ENCODE measurements at places on chromosomes 3 and 15.
A peak's percentile ranks its signal among the peaks of the same experiment; 100 is the strongest.

GRCh38 chr3:68614087-68614486 is 318.3 kb downstream of the TAFA4 start:
- DNase-seq: no peak

DNA sequence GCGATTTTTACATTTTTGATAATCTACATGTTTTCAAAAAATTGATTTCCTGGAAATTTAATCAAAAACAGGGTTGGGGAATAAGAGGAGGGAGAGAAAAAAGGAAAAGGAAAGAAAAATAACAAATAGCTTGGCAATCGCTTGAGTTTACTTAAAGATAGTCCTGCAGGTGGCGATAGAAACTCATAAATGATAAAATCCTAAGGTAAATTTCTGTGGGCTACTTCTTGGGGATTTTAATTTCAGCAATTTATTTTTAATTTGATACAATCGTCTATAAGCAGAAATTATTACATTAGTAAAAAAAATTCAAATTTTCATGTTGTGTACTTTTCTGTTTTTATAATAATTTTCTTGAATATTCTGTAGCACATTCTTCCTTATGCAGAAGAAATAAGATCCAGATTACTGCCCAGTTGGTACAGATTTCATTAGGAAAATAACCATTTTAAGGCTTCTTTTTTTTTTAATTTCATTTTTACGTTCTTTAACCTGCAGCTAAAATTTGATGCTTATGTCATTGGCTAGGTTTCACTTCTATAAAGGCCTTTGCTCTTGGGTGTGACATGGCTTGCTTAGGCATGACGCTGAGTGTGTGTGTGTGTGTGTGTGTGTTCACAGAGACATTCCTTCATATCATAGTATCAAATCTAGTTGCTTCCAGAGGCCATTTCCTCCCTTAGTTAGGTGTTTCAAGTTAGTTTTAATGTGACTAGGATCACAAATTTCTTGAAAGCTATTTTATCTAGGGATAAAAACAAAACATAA is 181.8 kb downstream of the MCTP2 start:
- DNase-seq: no peak

- no peak for DNase-seq
Measured at GRCh38 chr3:24220859-24221657, 273.6 kb downstream of the THRB start.

GRCh38 chr3:65343736-65344135 is 655.9 kb upstream of the ADAMTS9 start:
- no peak for DNase-seq

- no peak for DNase-seq
Measured at GRCh38 chr3:100609963-100610362, 562 bp downstream of the ADGRG7 start.

DNA sequence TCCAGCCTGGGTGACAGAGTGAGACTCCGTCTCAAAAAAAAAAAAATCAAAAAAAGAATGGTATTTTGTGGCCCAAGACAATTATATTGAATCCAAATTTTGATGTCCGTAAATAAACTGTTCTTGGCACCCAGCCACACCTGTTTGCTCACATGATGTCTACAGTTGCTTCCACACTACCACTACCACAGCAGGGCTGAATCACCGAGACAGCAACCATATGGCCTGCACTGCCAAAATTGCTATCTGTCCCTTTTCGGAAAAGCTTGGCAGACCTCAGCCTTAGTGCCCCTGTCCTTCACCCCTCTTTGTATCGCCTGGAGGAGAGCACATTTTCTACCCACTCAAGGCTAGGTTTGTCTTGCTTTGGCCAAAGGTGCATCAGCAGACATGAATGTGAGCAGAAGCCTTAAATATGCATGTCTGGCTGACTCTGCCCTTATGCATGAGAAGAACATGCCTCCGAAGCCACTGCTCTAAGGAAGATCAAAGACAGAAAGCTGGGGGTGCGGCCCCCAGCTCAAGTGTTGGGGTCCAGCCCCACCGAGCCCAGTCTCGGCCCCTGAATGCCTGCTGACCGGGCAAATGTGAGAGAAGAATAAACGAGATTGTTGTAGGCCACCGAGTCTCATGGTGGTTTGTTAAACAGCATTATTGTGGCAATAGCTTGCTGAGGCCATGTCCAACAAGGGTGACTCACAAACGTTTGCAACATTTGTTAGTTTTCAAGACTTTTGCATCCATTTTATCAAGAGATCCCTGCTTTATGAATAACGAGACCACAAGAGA is 108.1 kb downstream of the TPRA1 start:
- no peak for DNase-seq

DNA sequence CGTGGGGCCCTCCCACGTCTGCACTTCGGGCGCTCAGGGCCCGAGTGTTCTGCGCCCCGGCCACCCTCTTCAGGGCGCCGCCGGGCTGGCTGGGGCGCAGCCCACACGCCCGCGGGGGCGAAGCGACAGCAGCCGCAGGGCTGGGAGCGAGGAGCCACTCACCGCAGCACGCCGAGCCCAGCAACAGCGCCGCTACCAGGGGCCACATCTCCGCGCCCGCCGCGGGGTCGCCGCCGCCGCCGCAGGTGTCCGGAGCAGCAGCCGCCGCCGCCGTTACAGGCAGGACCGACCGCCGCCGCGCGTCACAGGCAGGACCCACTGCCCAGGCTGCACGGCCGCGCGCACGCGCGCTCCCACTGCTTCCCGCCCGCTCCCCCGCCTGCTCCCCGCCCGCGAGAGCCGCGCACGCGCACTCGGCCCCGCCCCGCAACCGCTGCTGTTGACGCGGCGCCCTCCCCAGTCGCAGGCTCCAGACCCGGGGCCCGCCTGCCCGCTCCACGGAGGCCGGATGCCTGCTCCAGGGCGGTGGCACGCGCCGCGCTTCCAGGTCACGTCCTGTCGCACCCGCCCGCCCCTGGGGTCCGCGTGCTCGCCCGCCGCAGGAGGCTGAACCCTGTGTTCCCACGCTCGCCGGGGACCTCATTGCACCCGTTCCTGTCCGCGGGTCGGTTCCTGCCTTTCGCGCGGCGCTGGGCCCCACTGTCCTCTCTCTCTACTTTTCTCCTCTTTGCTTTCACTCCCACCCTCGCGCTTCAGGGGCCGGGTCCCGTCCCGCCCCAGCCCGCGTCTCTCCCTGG is at the start of gene CD47:
CD47 (minus strand) TSS at position 331 of the 797 bp plus-strand sequence; CDS start at position 208, 123 bp downstream.
- peak; percentile 96 for DNase-seq

DNA sequence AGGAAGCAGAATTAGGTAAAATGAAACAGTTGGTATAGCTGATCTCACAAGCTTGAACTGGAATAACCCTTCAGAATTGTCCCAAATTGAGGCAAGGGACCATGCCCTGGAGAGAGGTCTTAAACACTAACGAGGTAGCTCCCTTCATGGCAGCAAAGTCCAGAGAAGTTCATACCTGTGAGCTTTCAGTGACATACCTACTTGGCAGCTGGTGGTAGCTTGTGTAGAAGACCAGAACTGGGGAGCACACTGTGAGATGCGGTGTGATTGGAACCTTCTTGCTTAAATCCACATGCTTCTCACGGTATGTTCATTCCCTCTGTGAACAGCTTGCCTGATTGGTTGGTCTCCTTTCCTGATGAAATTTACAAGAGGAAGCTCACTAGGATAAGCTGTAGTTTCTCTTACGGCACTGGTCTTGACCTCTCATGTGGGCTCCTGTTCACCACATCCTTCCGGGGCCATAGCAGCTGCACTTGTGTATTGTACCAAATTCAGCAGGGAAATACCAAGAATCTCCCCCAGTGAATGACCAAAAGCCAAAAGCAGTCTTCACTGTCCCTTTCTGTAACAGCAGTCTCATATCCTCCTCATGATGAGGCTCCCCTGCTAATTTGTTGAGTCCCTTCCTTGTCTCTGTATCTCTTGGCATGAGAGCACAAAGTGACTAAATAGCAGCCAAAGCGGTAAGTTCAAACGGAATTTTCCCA is 483.7 kb upstream of the FRG2C start:
- no peak for DNase-seq

GRCh38 chr3:72665701-72666446 is 182.4 kb downstream of the SHQ1 start:
- peak; percentile 71 for DNase-seq

- DNase-seq: no peak
Measured at GRCh38 chr3:27713078-27713423, 9.1 kb downstream of the EOMES start.

DNA sequence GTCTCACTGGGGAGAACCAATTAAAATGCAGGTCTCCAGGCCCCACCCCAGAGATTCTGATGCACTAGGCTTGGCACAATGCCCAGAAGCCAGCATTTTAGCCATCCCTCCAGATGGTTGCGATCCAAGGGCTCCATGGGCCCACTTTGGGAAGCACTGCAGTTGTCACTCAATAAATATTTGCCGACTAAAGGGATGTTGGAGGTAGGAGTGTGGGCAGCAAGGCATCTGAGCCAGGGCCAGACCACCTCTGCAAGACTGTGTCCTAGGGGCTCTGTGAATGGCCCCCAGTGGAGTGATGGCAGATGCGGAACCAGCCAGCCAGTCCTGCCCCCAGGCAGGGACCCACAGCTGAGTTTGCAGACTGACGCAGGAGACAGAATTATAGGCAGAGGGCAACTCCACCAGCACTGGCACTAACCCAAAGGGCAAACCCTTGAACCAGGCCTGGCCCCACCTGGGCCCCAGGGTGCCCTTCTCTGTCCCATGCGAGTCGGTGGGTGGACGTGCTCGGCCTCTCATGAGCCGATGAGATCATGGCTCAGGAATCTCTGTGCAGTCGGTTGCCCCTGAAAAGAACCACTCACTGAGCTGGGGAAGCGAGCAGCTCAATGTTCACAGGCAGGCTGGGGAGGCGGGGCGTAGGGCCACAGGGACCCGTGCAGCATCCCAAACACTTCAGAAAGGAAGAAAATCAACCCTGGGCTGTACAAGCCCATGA is 49.7 kb downstream of the SEMA5B start:
- no peak for DNase-seq

- DNase-seq: no peak
Measured at GRCh38 chr3:39751286-39751685, 58.1 kb upstream of the MYRIP start.

DNA sequence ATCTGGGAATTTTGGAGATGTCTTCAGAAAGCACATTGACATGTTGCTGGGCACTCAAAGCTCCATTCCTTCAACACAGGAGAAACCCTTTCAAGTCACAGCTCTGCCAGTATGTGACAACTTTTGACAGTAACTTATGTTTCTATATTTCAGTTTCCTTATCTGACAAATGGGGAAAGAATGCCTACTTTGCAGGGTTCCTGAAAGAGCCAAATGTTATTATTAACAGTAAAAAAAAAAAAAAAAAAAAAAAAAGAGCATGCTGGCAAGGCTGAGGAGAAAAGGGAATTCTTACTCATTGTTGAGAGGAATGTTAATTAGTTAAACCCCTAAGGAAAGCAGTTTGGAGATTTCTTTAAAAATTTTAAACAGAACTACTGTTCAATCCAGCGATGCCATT is 272.5 kb upstream of the TGFBR2 start:
- DNase-seq: no peak

GRCh38 chr3:164049847-164050246 is 1028.4 kb downstream of the SI start:
- no peak for DNase-seq

DNA sequence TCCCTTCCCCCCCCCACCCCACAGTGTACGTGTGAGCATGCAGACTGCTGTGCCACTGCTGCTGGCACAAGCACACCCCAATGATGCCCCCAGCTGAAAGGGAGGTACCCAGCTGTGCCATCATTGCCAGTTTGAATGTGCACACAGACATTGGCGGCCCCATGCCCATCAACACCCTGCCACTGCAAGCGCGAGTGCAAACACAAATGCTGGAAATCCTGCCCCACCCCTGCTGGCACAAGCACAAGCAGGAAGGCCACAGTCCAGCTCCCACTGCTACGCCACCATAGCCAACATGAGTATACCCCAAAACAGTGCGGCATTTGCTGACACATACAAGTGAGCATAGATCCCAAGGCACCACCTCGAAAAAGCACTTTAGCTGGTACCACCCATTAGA is 222.9 kb downstream of the SCAPER start:
- no peak for DNase-seq

DNA sequence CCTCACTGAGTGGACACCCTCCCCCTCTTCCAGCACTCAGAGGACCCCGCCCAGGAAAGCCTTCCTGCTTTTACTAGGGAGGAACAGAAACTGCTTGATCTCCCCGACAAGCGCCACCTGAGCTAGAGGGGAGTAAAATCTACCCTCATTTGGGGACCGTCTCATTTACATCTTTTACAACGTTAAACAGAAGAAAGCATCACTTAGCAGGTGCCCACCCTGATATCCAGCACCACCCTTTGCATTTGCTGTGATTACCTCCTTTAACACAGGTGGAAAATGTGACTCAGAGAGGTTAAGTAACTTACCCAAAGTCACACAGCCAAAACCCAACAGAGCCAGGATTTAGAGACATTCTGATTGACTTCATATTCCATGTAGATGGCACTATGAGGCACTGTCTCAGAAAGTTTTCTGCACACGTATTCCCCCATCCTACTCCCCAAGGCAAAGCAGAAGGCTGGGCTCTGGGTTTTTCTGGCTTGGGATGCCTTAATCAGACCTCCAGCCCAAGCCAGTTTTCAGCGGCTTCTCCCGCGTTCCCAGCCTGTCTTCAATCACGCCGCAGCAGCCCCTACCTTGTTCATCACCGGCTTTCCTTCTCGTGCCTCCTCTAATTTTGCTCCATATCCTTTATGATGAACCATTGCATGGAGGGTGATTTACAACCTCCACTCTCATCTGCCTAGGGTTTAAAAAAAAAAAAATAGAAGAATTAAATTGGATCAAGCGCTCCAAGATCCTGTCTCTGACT is 314.6 kb upstream of the PROK2 start:
- DNase-seq: no peak

- no peak for DNase-seq
Measured at GRCh38 chr15:60576515-60576914, 97.6 kb upstream of the ICE2 start.

GRCh38 chr3:43238801-43239200 is 47.5 kb upstream of the SNRK start:
- DNase-seq: no peak

DNA sequence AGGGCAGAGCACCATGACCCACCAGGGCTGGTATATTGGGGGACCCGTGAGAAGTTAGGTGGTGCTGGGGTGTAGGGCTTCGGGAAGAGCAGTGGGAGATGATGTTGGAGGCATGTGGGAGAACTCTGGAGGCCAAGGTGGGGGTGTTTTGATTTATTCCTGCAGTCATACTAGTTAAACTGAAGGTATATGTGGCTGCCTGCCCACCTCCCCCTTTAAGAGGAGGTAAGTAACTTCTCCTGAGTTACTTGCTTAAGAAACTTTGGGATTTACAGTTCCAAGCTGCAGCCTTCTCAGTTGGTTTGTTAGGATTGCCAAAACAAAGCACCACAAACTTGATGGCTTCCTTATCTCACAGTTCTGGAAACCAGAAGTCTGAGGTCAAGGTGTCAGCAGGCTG is 73.1 kb upstream of the AGBL1 start:
- DNase-seq: no peak

- DNase-seq: no peak
Measured at GRCh38 chr3:150547045-150547741, 606 bp downstream of the EIF2A start.

GRCh38 chr3:8529181-8529637 is 27.6 kb downstream of the LMCD1 start:
- no peak for DNase-seq

- DNase-seq: no peak
Measured at GRCh38 chr3:23459889-23460546, 256.9 kb downstream of the UBE2E2 start.

All from activated naive CD4-positive, alpha-beta T cell treated with anti-CD3 and anti-CD28 coated beads, Interleukin-2, amount 50 U/mL, for 72 hours (primary cell).